ENCODE measurements at places on chromosomes 2 and 18.

GRCh38 chr2:10446631-10447030 is 1.5 kb downstream of the ODC1 start:
- DNase-seq = no peak

GRCh38 chr2:235045336-235045972 is 93.6 kb downstream of the SH3BP4 start:
- DNase-seq = no peak

- DNase-seq = no peak
Observed at GRCh38 chr2:144456680-144457079, 63.2 kb downstream of the ZEB2 start.

- DNase-seq = no peak
Observed at GRCh38 chr2:230715201-230715600, 2.6 kb downstream of the CAB39 start.

DNA sequence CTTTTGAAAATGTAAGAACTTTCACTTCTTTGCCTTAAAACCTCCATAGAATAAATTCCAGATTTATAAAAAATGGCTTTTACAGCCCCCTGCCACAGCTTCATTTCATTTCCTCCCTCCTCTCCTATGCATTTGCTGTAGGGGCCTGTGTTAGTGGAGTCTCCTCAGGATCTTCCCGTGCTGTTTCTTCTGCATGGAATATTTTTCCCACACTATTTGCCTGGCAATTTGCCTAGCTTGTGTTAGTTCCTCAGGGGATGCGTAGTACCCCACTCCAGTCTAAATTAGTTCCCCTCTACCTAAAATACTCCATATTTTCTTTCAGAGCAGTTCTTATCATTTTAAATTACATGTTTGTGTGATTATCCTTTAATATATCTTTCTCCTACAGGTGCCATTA is 262.2 kb downstream of the PLCL1 start:
- no peak for DNase-seq

DNA sequence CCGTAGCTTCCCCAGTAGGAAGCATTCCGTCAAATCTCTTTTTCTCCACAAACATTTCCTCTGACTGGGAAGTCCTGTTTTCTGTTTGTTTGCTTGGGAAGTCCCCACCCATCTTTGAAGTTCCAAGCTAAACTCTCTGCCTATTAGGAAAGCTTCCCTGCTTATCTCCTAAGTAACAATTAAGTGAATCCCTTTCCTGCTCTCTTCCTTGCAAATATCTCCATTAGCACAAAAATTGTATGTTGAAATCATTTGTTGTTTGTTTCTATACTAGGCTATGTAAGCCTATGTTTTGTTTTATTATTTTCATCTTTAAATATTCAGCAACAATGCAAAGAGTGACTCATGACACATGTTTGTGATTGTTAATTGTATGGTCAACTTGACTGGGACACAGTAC is 812.6 kb upstream of the LRATD1 start:
- no peak for DNase-seq

DNA sequence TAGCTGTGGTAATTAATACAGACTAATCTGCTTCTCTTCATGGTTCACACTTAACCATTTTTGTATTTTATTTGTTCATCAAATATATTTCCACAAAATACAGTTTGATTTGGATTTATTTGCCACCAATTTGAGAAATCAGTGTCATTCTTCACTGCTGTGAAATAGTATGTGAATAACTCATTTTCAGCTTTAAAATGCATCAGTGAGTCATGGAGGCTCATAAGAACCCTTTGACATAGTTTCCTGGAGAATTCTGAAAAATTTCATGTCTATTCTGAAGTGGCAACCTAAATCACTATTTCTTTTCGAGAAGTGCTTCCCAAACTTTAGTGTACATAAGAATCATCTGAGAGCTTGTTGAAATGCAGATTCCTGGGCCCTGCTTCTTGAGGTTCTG is 1026.7 kb upstream of the ACVR2A start:
- DNase-seq = no peak

GRCh38 chr2:3464401-3465005 is 54.8 kb downstream of the ADI1 start:
- no peak for DNase-seq

GRCh38 chr2:38797250-38797676 is 19.3 kb downstream of the GEMIN6 start:
- no peak for DNase-seq

DNA sequence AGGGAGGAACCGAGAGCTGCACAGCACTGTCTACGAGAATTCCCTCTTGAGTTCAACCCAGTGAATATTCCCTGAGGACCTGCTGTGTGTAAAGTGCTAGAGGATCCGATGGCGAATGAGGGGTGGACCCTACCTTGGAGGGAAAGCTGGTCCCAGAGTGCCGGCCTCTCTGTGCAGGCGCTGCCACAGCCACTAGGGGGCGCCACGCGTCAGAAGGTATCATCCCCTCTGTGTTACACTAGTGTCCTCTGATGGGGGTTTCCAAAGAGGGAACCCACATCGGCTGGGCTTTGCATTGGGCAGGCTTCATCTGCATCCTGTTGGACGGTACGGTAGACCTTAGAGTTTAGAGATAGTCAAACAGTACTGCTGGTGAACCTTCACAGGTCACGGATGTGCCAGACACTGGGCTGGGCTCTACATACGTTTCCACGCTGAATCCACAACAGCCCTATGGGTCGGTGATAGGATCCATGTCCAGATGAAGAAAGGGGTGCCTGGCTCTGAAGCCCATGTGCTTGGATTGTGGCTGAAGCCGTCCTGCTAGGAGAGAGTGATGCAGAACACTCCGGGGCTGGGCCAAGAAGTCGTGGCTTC is 39.0 kb downstream of the COA5 start:
- no peak for DNase-seq

Data from globus pallidus (tissue), 1 donor.